ENCODE measurements at places on chromosomes 1 and 21.

GRCh38 chr1:69278923-69279322, 288.8 kb upstream of the LRRC7 start:
- no peak for DNase-seq

GRCh38 chr1:56927171-56927570, 38.6 kb downstream of the C8B start:
- DNase-seq: no peak

DNA sequence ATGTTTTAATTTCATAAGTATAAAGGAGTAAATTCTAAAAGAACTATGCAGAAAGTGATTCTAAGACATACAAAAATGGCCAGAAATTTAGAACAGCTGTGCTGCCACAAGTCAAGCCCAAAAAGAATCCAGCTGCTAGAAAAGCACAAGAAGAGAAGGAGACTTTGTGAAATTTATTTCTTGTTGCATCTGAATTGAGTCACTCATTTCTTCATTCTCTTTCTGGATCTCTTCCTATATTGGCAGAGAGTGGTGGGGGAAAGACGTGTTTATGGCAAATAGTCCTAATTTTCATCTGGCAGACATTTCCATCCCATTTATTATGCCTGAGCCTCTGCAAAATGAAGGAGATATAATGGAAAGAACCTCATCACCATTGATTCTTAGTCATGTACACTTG, 139.6 kb upstream of the CTTNBP2NL start:
- DNase-seq: no peak

DNA sequence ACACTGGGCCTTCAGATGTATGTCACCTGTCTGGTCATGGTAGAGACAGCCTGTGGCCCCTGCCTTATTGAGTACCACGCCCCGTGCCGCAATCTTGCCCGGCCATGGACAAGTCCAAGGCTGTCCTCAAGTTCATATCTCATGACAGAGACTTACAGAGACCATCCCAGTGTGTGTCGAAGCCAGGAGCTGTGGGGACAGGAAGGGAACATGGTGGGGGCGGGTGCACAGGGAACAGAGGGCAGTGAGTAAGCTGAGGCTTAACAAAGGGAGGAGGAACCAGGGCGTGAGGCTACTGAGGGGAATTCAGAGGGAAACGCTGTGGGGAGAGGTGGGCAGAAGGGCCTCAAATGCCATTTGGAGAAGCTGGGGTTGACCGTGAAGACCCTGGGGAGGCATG, 75.8 kb downstream of the ALPL start:
- no peak for DNase-seq

GRCh38 chr1:84000196-84000885, 1.4 kb upstream of the TTLL7 start:
- no peak for DNase-seq

GRCh38 chr1:226958300-226958699, 18.2 kb downstream of the COQ8A start:
- no peak for DNase-seq

- no peak for DNase-seq
These were observed 54.0 kb downstream of the CLIC6 start for GRCh38 chr21:34722684-34723300.

GRCh38 chr1:28716336-28716735, 20.4 kb upstream of the YTHDF2 start:
- no peak for DNase-seq

GRCh38 chr1:119327094-119327449, 41.5 kb upstream of the HAO2 start:
- peak; percentile 2 for DNase-seq

DNA sequence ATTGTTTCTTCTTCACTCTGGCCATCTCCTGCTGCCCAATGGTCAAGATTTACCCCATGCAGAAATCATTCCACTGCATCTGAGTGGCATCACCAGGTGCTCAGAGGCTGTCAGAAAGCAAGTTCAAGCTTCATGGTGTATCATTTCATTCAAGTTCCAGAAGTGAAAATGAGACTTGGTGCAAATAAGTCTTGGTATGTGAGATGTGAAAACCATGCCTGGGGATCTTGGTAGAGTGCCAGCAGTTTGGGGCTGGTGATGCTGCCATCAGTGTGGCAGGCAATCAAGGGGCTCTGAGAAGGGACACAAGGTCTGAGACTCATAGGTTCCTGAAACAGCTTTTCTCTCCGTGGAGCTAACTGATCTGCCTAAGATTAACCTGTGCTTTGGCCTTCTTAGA, 52.0 kb downstream of the CD2 start:
- peak; percentile 40 for DNase-seq

- DNase-seq: no peak
These were observed 963.4 kb upstream of the ADGRL4 start for GRCh38 chr1:79969886-79970285.

- no peak for DNase-seq
These were observed 22.2 kb upstream of the KIF1B start for GRCh38 chr1:10188133-10188650.

GRCh38 chr1:198775606-198776005, 136.8 kb downstream of the PTPRC start:
- DNase-seq: no peak

GRCh38 chr21:45040157-45040711, 34.1 kb upstream of the ADARB1 start:
- DNase-seq: no peak

- no peak for DNase-seq
These were observed 144.9 kb upstream of the SOD1 start for GRCh38 chr21:31514598-31514997.

DNA sequence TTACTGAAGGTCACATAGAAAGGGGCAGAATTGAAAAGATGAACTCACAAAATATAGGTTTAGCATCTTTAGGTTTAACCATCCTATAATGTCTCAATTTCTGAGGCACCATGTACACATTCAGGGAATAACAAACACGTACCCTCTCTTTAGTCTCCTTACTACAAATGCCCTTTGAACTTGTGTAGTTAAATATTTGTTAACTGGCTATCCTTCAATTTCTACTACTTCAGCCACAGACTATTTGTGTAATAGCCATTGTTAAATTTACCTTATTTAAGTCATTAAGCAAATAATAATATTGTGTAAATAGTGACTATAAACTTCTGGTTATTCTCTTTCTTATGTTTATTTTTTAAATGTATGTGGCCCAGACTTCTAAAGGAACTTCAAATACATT, 600.5 kb downstream of the KCNT2 start:
- no peak for DNase-seq

GRCh38 chr1:11061652-11062365, 2.0 kb upstream of the SRM start:
- DNase-seq: no peak

DNA sequence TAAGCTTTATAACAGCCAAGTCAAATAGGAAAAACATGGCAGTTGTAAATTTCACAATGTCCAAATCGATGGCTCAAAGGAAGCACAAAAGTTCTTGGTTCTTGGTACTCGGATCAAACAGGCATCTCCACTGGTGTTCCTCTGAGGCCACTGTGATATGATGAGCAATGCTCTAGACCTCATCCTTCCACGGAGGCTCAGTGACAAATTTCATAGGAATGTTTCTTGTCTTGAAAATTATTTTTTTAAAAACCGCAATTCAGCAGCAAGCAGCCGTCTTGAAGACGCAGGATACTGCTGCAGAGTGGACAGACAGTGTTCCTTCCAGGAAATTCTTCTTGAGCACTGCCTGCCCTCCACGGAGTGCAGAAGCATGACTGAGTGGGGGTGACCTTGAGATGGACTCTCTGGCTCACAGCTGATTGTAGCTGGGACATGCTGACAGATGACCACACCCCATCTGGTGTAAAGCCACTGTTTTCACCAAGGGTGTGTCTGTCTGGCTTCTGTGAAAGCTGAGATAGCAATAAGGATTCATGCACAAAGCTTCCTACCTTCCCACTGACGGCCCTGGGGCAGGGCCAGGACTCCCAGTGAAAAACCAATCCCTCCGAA, 61.9 kb downstream of the TIAM1 start:
- no peak for DNase-seq

GRCh38 chr1:19704247-19705113, 39.8 kb downstream of the HTR6 start:
- DNase-seq: peak; percentile 29

DNA sequence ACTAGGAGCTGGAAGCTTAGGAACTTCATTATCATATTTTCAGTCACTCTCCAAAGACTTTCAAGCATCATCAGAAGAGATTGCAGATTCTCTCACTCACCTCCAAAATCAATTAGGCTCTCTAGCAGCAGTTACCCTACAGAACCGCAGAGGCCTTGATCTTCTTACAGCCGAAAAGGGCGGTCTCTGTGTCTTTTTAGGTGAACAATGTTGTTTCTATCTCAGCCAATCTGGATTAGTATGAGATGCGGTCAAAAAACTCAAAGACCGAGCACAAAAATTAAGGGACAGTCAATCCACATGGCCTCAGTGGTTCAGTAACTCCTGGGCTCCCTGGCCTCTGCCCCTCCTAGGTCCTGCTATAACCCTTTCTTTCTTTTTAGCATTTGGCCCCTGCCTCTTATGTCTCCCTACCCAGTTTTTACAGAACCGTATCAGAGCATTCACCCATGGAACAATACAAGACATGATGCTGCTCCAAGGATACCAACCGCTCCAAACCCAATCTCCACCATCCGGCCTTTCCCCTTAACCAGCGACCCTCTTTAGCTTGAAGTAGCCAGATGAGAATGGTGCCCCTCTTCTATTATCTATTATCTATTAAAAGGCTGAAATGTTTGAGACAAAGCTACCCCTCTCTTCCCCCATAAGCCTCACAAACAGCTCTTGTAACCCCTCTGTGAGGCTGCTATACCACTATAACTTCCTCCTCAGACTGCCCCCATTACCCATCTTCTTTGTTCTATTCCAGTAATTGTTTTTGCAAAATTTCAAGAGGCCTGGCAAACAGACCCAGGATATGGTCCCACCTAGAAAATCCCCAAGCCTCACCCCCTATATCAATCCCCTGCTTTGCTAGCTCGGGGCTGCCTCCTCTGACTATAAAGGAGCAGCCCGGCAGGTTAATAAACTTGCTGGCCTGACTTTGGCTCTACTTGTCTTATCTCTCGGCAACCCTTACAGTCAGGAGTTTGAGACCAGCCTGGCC, 18.7 kb upstream of the CA6 start:
- DNase-seq: no peak

GRCh38 chr21:25565272-25566211, 41.7 kb downstream of the MRPL39 start:
- no peak for DNase-seq

DNA sequence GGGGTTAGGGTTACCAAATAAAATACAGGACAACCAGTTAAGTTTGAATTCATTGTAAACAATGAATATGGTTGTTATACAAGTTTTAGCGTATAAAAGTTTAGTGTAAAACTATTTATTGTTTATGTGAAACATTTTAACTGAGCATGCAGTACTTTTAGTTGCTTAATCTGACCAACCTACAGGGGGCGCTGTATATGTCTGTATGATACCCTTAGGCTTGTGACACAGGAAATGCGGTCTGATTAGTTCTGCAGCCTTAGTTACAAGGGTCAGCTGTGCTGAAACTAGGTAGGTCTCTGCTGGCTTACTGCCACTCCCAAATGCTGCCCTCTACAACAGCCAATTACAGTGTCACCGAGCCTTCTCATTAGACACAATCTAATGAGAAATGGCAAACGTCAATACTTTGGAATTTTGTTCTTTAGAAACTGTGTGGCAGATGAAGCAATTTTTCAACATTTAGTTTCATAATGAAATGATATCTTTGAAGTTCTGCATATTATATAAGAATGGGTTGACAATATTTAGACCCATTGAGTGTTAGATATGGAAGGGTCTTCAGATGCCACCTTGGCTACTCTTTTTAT, 56.2 kb downstream of the NTNG1 start:
- no peak for DNase-seq

DNA sequence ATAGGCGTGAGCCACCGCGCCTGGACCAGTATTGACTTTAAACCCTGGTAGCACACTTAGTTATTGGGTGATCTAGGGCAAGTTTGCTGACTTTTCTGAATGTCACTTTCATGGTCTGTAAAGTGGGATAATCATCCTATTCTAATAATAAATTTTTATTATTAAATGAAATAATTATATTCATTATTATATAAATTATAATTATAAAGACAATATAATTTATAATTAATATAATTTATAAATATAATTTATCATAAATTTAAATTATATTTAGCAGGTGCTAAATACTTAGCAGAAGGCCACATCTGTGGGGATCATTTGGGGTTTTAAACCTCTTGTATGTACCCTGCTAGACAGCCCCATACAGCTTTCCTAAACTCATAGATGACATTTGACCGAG, 59.7 kb downstream of the KANK4 start:
- no peak for DNase-seq

- DNase-seq: no peak
These were observed 14.8 kb upstream of the WASF2 start for GRCh38 chr1:27504588-27505419.

- DNase-seq: no peak
These were observed 7.4 kb downstream of the H3-3A start for GRCh38 chr1:226069811-226070489.
